ENCODE measurements at places on chromosomes 13 and 19.

DNA sequence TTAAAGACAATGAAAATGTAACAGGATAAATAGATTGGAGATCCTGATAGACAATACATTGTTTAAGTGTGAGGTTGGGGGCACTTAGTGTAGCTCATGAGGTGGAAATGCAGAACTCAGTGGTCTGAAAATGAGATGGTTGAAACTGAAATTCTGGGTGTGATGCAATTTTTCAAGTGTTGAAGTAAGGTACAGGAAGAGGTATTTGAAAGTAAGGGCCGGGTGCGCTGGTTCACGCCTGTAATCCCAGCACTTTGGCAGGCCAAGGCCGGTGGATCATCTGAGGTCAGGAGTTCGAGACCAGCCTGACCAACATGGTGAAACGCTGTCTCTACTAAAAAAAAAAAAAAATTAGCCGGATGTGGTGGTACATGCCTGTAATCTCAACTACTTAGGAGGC is 113.0 kb downstream of the UFM1 start:
- no peak for DNase-seq

GRCh38 chr19:3142292-3142670 is 6.4 kb downstream of the GNA15 start:
- no peak for DNase-seq

GRCh38 chr13:97130190-97130589 is 91.9 kb upstream of the MBNL2 start:
- no peak for DNase-seq

GRCh38 chr13:50521831-50522149 is 321.7 kb downstream of the DLEU7 start:
- no peak for DNase-seq

- DNase-seq, result no peak
Measured at GRCh38 chr13:50684366-50684765, 159.1 kb downstream of the DLEU7 start.

- DNase-seq, result peak; percentile 18
Measured at GRCh38 chr13:63910511-63910910, 2494.9 kb upstream of the PCDH20 start.

DNA sequence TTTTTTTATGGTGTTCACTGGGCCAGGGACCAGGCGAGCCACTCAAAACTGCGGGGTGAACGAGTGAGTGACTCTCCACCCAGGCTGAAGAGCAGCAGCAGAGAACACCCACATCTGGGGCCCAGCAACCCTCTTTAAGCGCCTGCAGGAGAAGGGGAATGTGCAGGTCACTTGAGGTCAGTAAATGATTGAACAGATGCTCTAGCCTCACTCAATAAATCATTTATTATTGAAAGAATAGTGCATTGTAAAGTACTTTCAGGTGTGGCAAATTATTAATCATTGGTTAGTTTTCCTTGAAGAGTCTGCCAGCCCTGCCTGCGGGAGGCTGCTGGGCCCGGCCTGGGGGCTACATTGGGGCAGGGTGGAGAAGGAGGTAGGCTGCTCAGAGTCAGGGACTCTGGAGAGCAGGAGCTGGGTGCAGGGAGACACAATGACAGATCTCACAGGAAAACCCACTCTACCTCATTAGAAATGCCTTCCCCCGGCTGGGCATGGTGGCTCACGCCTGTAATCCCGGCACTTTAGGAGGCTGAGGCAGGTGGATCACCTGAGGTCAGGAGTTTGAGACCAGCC is 42.5 kb downstream of the ABCC4 start:
- DNase-seq, result no peak

Measured in BE2C (cell line).